ENCODE measurements at places on chromosomes 4 and X. TPM values are rescaled to one million over a fixed set of nuclear protein-coding genes. Genes with fewer than 3 reads are reported as not detected.

HSD17B13 gene
- 0.10 TPM for total RNA-seq

SASH3 gene
- 245 TPM for total RNA-seq

RADX gene
- 9.5 TPM for total RNA-seq

LEF1 gene
- total RNA-seq: 68.2 TPM

LRCH2 gene
- total RNA-seq: not detected

REELD1 gene
- total RNA-seq: not detected

DAPP1 gene
- 39.4 TPM for total RNA-seq

KCNE5 gene
- 0.38 TPM for total RNA-seq

PLP1 gene
- not detected for total RNA-seq

KDR gene
- total RNA-seq: not detected
